ENCODE measurements at places on chromosomes 5 and 9.
A peak's percentile ranks its signal among the peaks of the same experiment; 100 is the strongest.

DNA sequence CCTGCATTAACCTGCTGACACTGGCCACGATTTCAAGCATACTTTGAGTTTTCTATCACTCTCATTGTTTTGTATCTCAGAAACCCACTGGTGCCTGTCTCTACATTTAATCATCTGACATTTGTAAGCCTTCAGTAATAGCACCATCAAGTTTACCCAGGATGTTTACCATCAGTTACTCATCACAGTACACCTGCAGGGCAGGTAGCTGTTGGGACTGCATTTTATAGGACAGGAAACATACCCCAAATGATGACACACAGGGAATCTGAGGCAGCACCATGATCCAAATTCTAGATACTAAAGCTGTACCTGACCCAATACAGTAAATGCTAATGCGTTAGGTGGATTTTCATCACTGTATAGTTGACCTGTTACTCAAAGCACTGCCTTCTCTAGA is 114.2 kb downstream of the FEM1C start:
- no peaks in the 10 kb centered on the region for H3K27me3 ChIP-seq
- no peaks in the 10 kb centered on the region for H3K4me1 ChIP-seq
- no peak overlapping the region for H3K27ac ChIP-seq

- no peaks in the 10 kb centered on the region for H3K27me3 ChIP-seq
- H3K4me1 ChIP-seq: peaks cover 43% of the 10 kb centered on the region
- DNase-seq: no peak
- peak overlapping the region; percentile 26 for H3K27ac ChIP-seq
- H3K4me3 ChIP-seq: no peak overlapping the region
These were observed 3.9 kb upstream of the MEF2C start for GRCh38 chr5:88886746-88887341.

DNA sequence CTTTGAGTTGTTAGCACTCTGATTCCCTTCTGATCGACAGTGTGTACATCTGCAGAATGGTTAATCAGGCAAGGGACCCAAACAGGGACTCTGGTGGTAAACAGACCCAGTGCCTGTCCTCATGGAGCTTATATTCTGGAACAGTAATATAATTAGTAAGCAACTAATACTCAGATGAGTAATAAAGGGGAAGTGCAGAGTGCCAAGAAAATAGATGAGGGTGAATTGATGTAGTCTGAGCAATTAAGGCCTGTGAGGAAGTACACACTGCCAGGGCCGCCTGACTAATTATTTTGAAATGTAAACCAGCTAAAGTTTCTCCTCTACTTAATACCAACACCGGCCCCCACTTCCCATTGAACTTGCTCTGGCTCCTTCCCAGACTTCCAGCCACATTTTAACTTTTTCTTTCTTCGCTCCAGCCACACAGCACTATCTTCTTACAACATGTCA is 4.2 kb downstream of the DHX29 start:
- DNase-seq: no peak
- H3K4me3 ChIP-seq: no peak overlapping the region
- H3K36me3 ChIP-seq: no peaks in the 10 kb centered on the region
- no peaks in the 10 kb centered on the region for H3K27me3 ChIP-seq
- peaks cover 45% of the 10 kb centered on the region for H3K4me1 ChIP-seq
- H3K27ac ChIP-seq: peak overlapping the region; percentile 35

DNA sequence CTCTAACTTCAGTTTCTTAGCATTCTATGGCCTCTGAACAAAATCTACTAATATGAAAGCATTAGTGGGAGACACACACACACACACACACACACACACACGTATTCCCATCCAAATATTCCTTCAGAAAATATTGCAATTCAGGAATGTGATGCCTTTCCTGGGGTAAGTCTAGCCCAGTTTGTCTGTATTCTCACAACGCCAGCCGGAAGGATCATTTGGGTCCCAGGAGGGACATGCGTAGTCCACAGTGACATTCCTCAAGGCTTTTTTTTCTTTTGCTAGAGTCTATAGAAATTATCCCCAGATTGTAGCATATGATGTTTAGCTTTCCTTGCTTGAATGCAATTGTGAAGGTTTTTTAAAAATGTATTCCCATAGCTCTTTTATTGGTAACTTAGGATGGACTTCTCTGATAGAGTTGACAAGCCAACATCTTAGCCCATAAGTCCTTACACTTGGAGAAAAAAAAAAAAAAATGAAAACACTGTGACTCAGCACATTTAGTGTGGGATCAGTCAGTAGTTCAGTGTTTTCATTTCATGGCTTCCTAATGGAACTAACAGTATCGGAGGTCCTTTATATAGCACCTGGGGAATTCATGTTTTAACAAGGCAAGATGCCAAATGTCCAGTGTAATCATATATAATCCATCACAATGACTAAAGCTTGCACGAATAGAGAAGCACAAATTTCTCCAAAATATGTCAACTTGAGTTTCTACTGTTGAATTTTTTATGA is 316.5 kb downstream of the DIRAS2 start:
- no peak overlapping the region for H3K27ac ChIP-seq
- DNase-seq: no peak
- H3K27me3 ChIP-seq: no peaks in the 10 kb centered on the region
- H3K4me1 ChIP-seq: no peaks in the 10 kb centered on the region
- no peaks in the 10 kb centered on the region for H3K36me3 ChIP-seq
- no peak overlapping the region for H3K4me3 ChIP-seq

GRCh38 chr5:55231029-55231918 is 2.1 kb downstream of the CCNO start:
- H3K27me3 ChIP-seq: peaks cover 61% of the 10 kb centered on the region
- H3K36me3 ChIP-seq: no peaks in the 10 kb centered on the region
- H3K4me3 ChIP-seq: no peak overlapping the region
- H3K4me1 ChIP-seq: peaks cover 31% of the 10 kb centered on the region
- no peak for DNase-seq
